AG08395 (cell line): ENCODE measurements at places on chromosomes 12 and 14.

- no peak for DNase-seq
These were observed 561.5 kb downstream of the TMEM121 start for GRCh38 chr14:106087837-106088236.

GRCh38 chr12:48946205-48946604 lies 11.1 kb downstream of the ARF3 start:
- DNase-seq, result no peak

DNA sequence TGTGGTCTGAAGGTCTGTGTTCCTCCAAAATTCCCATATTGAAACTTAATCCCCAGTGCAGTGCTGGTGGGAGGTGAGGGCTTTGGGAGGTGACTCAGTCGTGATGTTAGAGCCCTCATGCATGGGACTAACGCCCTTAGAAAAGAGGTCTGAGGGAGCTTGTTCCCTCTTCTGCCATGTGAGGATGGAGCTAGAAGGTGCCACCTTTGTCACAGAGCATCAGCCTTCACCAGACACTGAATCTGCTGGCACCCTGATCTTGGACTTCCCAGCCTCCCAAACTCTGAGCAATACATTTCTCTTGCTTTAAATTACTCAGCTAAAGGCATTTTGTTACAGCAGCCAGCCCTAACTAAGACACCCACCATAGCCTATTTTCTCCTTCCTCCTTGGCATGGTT lies 13.9 kb downstream of the RAB15 start:
- no peak for DNase-seq

DNA sequence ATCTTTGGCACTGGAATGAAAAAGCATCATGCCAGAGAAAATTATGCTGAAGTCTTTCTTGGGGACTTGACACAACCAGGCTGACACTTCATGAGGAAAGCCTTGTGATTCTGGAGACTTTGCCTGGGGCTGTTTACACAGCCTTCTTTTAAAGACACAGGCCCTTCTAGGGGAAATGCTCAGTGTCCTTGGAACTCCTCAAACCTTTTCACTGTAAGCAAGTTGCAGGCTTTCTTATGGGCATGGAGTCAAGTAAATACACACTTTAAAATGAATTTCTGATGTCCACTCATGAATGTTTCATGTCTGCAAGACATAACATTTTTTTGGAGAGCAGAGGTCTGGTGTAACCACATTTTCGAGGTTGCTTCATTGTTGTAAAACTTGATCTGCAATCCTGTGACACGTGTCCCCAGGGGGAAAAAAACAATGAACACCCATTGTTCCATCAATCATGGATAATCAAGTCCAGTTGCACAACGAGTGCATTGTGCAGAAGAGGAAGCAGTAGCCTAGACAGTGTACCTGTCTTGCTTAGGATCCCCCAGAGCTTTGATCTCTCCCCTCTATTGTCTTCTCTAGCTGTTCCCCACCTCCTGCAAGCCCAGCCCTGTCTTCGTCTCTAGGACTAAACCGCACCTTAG lies 155.1 kb upstream of the PRICKLE1 start:
- peak; percentile 42 for DNase-seq
